ENCODE measurements at places on chromosomes 16 and 17. TPM values are rescaled to one million over a fixed set of nuclear protein-coding genes. Genes with fewer than 3 reads are reported as not detected.

ZC3H7A gene
- 68.6 TPM for total RNA-seq

DNA sequence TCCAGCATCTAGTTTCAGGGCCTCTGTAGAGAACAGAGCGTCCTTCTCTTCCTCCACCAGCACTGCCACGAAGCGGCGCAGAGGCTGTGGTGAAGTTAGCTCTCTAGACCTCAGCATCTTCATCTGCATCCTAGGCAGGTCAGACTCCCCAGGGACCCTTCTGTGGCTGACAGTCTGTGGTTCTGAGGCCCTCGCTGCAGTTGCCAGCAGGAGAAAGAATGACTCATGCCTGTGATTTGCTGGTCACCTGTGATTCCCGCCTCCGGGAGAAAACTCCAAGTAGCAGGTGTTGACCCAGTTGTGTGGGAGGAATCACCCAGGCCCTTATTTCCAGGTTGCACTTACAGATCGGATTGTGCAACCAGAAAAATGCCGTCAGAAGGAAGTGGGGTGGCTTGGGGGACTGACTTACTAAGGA is 117.3 kb upstream of the CACNG5 start:
- peak; percentile 76 for DNase-seq

GRCh38 chr17:68621065-68621464 is 19.9 kb upstream of the FAM20A start:
- no peak for DNase-seq

DNA sequence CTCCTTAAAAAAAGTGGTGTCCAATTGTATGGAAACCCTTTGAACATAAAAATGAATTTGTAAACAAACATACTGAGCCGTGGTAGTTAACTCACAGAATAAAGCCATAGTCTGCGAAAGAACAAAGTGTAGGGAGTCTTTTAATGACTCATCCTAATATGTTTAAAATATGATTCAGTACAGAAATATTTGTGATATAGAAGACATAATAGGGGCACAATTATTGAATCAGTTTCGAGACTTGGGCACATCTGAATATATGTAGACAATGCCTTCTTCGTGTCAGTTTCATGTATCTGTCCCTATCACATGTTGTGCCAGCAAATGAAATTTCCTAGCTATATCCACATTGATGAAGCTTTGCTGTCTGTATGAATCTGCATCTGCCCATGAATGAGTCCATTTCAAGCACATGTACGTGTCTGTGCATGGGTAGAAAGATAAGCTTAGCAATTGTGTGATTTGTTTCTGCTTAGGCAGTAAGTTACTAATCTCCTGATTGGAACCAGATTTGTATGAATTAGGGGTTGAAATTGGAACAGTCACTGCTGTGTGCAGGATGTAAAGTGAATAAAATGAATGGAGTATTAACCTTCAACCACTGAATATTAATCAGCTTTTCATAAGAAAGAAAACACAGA is 112.5 kb upstream of the SOX9 start:
- no peak for DNase-seq

DNA sequence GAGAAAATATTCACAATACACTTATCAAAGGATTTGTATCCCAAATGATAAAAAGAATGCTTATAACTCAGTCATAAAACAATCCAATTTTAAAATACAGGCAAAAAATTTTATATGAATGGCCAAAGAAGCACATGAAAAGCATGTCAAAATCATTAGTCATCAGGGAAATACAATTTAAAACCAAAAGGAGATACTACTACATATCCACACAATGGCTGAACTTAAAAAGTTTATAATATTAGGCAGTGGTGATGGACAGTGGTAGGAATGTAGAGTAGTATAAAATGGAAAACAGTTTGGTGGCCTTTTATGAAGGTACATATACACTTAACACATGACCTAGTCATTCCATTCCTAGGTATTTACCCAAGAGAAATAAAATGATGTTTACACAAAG is 12.2 kb downstream of the CMC2 start:
- no peak for DNase-seq

- peak; percentile 77 for DNase-seq
These were observed 1.7 kb downstream of the PPM1D start for GRCh38 chr17:60601447-60602384.

All from OCI-LY7 (cell line).